ENCODE measurements at places on chromosomes 7 and 10.

DNA sequence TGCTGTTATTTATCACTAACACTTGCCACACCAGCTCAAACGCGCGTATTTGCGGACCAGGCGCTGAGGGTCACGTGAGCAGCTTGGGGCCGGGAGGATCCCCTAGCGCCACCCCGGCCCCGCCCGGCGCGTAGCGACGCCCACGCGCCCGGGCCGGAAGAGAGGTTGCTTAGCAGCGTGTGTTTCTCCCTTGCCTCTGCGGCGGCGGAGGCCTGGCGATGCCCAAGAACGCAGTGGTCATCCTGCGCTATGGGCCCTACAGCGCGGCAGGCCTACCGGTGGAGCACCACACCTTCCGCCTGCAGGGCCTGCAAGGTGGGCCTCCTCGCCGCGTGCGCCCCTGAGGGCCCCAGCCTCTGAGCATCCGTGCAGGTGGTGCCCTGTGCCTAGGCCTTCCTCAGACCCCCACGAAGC is at the start of gene C10orf53:
C10orf53 (plus strand) TSS at position 172 of the 414 bp plus-strand sequence; CDS start at position 219, 47 bp downstream.
- peak; percentile 68 for DNase-seq

DNA sequence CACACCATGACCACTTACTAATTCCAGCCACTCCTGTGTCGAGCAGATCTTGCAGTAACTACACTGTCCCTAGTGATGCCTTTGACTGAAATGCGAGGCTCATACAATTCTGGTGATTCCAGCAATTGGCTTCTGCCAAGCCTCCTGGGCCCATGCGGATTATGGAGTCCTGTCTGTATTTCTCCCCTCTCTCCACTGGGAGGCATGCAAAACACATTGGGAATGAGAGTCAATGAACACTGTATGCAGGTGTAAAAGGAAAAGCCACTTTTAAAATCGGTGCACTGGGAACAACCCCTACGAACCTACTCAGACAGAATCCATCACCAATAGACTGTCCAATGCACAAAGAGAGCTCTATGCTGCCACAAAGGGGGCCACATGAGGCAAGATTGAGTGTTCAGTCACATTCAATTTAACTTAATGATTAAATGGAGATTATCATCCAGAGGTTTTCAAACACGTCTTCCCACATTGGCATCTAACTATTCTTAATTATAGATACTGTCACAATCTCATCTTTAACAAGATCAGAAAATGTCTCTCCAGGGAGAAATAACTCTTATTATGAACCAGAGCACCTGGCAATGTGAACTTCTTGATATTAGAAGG is 550.6 kb downstream of the GLRX3 start:
- DNase-seq: no peak

GRCh38 chr10:86960003-86960862 is 1.8 kb downstream of the SNCG start:
- no peak for DNase-seq

GRCh38 chr10:88528201-88528600 is 54.9 kb downstream of the RNLS start:
- no peak for DNase-seq

GRCh38 chr7:108093341-108093740 is 36.8 kb downstream of the LAMB4 start:
- DNase-seq: no peak

GRCh38 chr10:118986815-118987790 is 42.4 kb upstream of the NANOS1 start:
- no peak for DNase-seq

- no peak for DNase-seq
Measured at GRCh38 chr7:10418985-10419384, 554.7 kb upstream of the PHF14 start.

DNA sequence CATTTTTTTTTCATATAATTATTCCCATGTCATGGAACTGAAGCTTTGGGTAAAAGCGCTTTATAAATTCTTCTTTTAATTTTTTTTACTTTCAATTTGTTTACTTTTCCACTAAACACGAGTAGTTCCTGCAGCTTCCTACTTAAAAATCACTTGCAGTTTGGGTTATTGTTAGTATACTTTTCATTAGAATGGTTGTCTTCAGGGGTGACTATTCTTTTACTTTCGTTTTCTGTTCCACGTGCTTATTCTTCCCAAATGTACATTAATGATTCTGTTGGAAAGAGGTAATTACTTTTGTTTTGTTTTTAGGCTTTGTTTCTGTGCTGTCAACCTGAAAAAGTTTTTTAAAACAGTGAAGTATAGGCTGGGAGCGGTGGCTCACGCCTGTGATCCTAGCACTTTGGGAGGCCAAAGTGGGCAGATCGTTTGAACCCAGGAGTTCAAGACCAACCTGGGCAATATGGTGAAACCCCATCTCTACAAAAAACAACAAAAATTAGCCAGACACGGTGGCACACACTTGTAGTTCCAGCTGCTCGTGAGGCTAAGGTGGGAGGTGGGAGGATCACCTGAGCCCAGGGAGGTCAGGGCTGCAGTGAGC is 5.2 kb upstream of the CFAP69 start:
- no peak for DNase-seq

GRCh38 chr10:80191589-80192270 is 13.6 kb downstream of the ANXA11 start:
- no peak for DNase-seq

DNA sequence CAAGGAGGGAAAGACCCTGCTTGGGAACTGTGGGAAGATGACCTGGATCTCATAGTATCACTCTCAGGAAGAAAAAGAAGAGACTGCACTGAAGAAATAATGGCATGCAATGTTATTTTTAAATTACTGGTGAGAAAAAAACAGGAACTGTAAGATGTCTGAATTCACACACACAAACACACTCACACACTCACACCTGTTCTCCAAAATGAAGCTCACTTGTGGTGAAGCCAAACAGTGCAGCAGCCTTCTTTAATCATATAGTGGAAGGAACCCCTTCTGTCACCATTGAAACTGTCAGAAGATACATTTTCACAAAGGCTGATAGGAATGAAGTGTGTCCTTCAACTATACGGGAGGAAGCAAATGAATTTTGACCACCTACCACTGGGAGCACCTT is 156.5 kb upstream of the GHITM start:
- no peak for DNase-seq

GRCh38 chr7:34760271-34760670 is 102.3 kb downstream of the NPSR1 start:
- no peak for DNase-seq

DNA sequence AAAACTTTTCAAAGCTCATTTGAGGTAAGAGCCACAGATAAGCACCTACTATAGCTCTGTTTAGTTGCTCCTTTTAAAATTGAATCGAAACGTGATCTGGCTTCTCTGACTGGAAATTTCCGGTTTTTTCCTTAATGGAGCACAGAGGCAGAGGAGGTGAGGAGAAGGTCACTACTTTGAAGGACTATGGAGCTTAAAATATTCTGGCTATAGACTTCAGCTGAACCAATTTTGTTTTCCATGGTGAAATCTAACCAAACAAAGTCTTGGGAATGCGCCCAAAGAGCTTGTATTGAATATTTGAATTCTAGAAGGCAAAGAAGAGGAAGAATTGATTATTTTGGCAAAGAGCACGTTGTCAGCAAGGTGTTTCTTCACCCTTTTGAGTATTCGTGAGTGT is 711.1 kb downstream of the SUGCT start:
- DNase-seq: no peak

DNA sequence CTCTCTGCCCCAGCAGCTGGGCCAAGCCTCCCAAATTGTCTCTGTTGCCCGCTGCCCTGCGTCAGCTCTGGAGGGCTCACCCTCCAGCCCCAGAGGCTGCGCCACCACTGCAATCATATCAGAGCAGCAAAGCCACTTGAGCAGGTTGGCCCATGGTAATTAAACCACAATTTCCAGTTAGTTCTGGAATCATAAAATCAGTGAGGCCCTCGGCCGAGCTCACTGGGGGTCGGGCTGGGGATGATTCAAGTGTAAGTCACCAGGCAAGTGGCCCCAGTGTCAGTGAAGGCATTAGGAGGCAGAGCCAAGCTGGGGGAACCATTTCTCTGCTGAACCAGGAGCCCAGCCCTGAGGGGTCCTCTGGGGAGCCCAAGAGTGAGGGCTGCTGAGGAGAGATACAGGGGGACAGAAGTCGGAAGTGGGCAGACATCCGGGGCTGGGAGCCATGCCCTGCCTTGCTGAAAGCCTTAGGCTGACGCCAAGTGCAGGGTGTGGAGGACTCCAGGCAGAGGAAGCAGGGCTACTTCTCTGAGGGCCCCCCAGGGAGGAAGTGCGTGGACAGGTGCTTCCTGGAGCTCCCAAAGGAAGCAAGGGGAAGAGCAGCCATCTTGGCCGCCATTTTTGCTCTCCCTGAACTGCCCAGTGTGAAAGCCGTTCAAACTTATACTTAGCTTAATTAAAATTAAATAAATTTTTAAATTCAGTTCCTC is 29.5 kb upstream of the SLC29A3 start:
- no peak for DNase-seq

GRCh38 chr10:23055424-23056185 is 39.8 kb upstream of the MSRB2 start:
- no peak for DNase-seq

DNA sequence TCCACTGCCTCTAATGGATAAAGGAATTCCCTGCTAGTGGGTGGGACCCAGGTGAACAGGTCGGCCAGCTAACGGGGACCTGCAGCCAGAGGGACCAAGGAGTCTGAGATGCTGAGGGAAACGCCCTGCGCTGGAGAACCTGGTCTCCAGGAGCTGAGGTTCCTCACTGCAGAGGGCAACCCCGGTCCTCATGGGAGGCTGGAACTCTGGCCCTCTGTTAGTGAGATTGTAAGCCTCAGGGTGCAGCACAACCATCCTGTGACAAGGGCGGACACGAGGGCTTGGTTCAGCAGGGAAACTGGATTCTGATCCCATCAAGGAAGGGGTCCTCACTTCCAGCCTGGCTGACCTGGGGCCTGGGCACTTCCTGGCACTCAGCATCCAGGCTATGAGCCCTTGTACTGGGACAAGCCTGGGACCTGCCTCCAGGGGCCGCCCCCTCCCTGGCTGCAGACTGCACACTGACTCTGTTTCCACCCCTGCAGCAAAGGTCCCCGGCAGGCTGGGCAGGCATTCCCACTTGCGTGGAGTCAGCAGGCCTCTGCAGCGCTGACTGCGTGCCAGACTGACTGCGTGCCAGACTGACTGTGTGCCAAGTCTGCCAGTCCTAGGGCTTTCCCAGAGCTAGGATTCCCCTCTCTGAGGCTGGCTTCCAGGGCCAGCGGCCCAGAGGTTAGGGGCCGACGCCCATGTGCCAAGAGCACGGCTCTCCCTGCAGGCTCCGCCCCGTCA is 143.2 kb downstream of the MAPK8 start:
- no peak for DNase-seq

- no peak for DNase-seq
Measured at GRCh38 chr7:74015670-74016069, 12.3 kb upstream of the ELN start.

DNA sequence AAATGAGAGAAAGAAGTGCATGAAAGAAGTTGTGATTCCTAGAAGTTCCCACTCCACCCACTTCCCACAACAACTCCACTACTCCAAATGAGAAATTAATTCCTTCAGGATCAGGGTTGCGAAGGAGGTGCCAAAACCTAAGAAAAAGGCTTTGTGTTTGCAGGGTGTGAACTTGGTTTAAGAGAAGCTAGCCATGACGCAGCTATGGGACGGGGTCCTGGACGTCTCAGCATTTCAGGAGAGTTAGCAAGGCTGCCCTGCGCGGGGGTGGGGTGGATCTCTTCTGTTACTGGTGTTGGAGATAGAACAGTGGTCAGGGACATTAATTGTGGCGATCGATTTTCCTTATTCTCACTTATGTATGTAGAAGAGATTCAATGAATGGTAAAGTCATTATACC is 61.2 kb downstream of the CHST3 start:
- DNase-seq: no peak

DNA sequence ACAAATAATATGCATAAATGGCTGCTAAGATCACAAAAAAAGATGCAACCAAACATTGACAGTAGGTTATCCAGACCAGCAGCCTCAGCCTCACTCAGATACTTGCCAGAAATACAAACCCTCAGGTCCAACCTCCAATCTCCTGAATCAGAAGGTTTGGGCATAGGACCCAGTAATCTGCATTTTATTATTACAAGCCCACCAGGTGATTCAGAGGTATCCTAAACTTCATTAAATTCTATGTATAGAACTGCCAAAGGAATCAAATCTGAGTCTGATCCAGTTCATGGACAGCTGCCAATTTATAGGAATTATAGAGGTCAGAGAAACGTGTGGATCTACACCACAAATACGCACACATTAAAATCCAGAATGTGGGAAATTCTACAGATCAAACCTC is 41.3 kb downstream of the ZNF438 start:
- no peak for DNase-seq

DNA sequence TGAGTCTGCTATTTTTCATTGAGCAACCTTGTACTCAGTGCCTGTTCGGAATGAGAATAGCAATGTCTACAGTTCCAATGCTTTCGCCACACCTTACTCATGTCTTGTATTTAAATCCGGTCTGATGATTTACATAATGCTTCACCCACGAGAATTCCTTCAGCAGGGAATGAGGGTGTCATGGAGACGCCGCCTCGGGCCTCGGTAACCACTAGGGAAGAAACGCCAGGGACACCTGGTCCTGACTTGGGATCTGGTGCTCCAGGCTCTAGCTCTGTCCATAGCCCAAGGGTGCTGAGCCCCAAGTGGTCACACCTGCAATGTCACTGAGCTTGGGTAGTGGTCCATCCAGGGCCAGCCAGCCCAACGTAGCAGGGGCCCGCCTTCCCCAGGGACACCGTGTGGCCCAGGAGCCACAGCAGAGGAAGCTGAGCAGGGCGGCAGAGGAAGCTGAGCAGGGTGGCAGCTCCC is 37.4 kb downstream of the PRKAG2 start:
- DNase-seq: no peak

DNA sequence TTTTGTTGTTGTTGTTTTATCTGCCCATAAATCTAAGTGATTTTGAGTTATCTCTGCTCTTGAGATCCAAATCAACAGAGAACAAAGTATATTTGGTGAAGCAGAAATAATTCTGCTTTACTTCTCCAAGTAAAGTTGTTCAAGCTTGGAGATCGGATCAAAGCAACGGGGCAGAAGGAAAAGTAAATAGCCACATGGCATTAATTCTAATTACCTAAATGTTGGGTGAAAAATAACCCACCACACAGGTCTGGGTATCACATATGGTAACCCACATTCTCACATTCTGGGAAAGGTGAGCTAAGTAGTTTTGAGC is 3.1 kb downstream of the NRP1 start:
- DNase-seq: no peak

GRCh38 chr7:74544706-74545469 is 91.2 kb downstream of the GTF2IRD1 start:
- DNase-seq: no peak

- DNase-seq: no peak
Measured at GRCh38 chr7:74320645-74321221, 31.5 kb downstream of the CLIP2 start.
